ENCODE measurements at places on chromosomes 1 and 21. TPM values are rescaled to one million over a fixed set of nuclear protein-coding genes. Genes with fewer than 3 reads are reported as not detected.

- peaks cover 36% of the 10 kb centered on the region for H3K36me3 ChIP-seq
- no peak for DNase-seq
- H3K4me1 ChIP-seq: peaks cover 44% of the 10 kb centered on the region
- no peak overlapping the region for H3K4me3 ChIP-seq
- H3K27ac ChIP-seq: peak overlapping the region; percentile 53
- H3K27me3 ChIP-seq: no peaks in the 10 kb centered on the region
Observed at GRCh38 chr21:34807881-34808568, 139.2 kb downstream of the CLIC6 start.

Gene IL6R
- 135 TPM for total RNA-seq

Gene LPAR3
- total RNA-seq: 0.32 TPM

- peaks cover 2% of the 10 kb centered on the region for H3K27me3 ChIP-seq
- no peak overlapping the region for H3K4me3 ChIP-seq
- no peaks in the 10 kb centered on the region for H3K36me3 ChIP-seq
- DNase-seq: no peak
- no peaks in the 10 kb centered on the region for H3K4me1 ChIP-seq
- no peak overlapping the region for H3K27ac ChIP-seq
Observed at GRCh38 chr1:223401873-223402789, 8.9 kb downstream of the CCDC185 start.

DNA sequence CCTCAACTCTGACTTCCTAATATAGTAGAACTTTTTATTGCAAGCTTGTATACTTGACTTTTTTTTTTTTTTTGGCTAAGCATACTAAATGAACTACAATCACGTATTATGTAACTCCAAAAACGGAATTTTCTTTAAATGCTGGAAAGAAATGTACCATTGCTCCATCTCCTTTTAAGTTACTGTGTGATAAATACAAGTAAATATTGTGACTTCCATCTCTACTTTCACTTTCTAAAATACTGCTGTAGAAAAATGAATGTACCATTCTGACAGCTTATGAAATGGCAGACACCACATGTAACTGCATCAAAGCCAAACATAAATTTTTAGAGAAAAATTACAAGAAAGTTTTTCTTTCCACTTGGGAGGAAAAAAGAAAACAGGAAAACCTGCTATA lies 54.7 kb downstream of the ASH1L start:
- H3K27me3 ChIP-seq: no peaks in the 10 kb centered on the region
- H3K4me3 ChIP-seq: peak overlapping the region; percentile 15
- no peak overlapping the region for H3K27ac ChIP-seq

- no peak for DNase-seq
- no peaks in the 10 kb centered on the region for H3K4me1 ChIP-seq
- H3K27me3 ChIP-seq: no peaks in the 10 kb centered on the region
- no peak overlapping the region for H3K27ac ChIP-seq
- H3K4me3 ChIP-seq: no peak overlapping the region
Observed at GRCh38 chr1:3509721-3510120, 55.3 kb downstream of the ARHGEF16 start.

DNA sequence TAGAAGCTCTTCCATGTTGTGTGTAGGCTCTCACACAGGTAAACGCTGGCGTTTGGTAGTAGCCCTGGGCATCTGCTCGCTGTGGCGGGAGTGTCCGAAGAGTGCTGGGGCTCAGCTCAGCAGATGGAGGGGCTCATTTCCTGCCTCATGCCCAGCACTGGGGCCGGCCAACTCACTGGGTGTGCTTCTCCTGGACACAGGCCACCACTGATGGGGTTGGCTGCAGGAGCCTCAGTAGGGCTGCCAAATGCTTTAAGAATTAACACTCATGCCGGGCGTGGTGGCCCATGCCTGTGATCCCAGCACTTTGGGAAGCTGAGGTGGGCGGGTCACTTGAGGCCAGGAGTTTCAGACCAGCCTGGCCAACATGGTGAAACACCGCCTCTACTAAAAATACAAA lies 20.9 kb downstream of the UQCRHL start:
- no peaks in the 10 kb centered on the region for H3K4me1 ChIP-seq
- H3K4me3 ChIP-seq: no peak overlapping the region
- no peaks in the 10 kb centered on the region for H3K27me3 ChIP-seq
- H3K36me3 ChIP-seq: no peaks in the 10 kb centered on the region
- H3K27ac ChIP-seq: no peak overlapping the region

DNA sequence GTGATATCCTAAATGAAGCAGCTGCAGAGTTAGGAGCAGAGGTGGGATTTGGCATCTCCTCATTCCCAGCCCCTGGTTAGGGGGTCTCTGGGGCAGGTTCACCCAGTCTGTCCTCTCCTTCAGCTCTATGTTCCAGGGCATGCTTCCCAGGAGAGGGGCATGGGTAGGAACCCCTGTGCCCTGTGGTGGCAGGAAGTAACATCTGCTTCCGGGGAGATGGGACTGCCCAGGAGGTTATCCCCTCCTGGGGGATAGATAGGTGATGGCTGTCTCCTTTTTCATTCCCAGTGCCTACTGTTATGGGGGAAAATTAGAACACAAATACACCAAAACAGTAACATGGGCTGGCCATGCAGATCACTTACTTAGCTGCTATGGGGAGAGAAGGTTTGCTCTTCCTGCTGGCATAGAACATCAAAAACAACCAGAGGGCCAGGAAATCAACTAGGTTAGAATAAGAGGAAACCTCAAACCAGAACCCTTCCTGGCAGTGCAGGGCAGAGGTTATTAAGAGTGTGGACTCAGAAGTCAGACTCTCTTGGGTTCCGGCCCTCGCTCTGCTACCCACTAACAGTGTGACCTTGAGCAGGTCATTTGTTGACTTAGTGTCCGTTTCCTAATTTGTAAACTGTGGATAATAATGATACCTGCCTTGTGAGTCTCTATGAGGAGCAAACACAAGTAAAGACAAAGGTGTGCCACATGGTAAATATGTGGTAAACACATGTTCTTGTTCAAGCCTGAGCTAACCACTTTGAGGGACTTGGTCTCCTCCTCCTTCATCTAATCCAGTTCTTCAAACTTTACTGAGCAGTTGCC lies 157.8 kb upstream of the JUN start:
- peak overlapping the region; percentile 43 for H3K27ac ChIP-seq
- peak overlapping the region; percentile 66 for H3K4me3 ChIP-seq
- peak; percentile 64 for DNase-seq

DNA sequence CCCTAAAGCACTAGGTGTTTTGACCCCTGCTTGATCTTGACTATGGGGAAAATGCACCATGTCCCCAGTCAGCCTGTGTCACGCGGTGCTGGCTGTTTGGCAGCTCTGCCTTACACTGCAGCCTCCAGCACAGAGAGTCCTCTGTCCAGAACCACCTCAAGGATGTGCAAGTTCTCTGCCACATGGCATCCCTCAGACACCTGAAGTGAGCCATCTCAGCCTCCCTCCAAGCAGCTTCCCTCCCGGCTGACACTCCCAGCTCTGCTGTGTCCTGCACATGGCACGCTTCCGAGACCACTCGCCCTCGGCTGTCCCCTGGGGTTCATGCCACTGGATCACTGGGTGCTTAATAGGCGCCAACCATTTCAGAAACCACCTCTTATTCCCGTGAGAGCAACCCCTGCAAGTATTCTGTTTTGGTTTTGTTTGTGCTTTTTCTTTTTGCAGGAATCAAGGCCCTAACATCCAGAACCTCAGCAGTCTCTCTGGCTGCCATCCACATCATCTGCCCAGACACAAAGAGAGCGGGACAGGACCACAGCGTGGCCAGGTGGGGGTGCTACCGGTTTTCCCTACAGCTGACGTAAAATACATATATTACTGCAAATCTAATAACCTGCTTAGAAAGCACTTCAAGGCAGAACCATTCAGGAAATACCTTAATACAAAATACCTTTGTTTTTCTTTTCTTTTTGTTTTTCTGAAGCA lies 45.7 kb downstream of the CAPZB start:
- no peak overlapping the region for H3K4me3 ChIP-seq
- H3K4me1 ChIP-seq: peaks cover 59% of the 10 kb centered on the region
- H3K27ac ChIP-seq: no peak overlapping the region
- DNase-seq: peak; percentile 31

- no peak overlapping the region for H3K4me3 ChIP-seq
- no peaks in the 10 kb centered on the region for H3K36me3 ChIP-seq
- no peak for DNase-seq
- no peak overlapping the region for H3K27ac ChIP-seq
- no peaks in the 10 kb centered on the region for H3K27me3 ChIP-seq
Observed at GRCh38 chr1:205921570-205921909, 21.7 kb downstream of the SLC26A9 start.

Data from CD4-positive, CD25-positive, alpha-beta regulatory T cell (primary cell).